Cardiac fibroblast (primary cell): ENCODE measurements at places on chromosomes 1 and 21.

- DNase-seq = no peak
Observed at GRCh38 chr1:87122243-87122642, 206.4 kb upstream of the LMO4 start.

DNA sequence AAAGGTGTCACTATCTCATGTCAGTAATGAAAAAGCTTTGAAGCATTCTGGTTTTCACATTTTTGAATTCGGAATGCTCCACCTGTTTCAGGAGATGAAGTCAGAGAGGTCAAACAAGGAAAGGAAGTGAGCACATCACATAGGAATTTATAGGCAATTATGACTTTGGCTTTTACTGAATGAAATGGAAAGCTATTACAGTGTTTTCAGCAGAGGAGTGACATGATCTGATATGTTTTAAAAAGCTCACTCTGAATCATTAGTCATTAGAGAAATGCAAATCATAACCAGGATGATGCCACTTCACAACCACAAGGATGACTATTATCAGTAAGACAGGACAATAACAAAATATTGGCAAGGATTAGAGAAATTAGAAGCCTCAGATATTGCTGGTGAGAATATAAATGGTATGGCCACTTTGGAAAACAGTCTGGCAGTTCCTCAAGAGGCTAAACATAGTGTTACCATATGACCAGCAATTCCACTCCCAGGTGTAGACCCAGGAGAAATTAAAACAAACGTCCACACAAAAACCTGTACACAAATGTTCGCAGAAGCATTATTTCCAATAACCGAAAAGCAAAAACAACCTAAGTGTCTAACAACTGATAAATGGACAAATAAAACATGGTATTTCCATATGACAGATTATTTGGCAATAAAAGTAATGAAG is 7.5 kb downstream of the TAF1A start:
- DNase-seq = peak; percentile 4

DNA sequence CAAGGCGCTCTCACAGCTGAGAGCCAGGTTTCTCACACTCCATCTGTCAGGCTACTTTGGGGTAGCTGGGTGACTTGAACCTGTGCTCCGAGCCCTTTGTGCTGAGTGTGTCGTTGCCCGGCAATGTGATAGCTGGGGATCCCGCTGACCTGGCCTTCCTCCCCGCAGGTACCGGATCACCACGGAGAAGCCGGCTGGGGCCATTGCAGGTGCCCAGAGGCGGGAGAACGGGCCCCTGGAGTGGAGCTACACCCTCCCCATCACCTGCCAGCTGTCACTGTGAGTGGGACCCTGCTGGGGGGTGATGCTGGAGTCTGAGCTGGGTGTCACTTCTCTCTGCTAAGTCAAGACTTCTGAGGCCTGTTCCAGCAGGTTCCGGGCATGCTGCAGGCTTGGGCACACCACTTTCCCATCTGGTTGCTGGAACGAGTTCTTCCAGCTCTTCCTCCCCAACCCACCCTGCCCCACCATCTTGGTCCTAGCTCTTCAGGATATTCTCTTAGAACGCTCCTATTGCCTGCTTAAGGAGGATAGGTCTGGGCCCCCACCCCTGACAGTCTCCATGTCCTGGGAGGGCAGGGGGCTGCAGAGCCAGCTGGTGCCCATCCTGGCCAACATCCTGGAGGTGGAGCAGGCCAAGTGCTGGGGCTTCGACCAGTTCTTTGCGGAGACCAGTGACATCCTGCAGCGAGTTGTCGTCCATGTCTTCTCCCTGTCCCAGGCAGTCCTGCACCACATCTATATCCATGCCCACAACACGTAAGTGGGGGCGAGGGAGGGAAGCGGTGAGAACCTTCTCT is 7.5 kb downstream of the IKBKE start:
- no peak for DNase-seq

DNA sequence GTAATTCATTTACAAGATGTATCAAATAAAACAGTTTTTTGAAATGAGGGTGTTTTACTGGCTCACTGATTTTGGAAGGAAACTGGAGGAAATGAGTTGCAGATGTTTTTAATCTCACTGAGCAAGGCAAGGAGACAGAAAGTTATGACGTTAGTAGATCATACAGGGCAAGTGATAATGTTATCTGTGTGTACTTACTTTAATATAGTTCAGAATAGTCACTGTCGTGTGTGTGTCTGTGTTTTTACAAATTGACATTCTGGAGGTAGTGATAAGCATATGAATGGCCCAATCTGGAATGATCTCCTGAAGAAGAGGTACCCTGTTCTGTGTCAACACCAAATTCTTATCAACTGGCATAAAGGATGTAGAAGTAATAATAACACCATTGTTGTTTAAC is 1.9 kb upstream of the GBP4 start:
- DNase-seq = peak; percentile 25

DNA sequence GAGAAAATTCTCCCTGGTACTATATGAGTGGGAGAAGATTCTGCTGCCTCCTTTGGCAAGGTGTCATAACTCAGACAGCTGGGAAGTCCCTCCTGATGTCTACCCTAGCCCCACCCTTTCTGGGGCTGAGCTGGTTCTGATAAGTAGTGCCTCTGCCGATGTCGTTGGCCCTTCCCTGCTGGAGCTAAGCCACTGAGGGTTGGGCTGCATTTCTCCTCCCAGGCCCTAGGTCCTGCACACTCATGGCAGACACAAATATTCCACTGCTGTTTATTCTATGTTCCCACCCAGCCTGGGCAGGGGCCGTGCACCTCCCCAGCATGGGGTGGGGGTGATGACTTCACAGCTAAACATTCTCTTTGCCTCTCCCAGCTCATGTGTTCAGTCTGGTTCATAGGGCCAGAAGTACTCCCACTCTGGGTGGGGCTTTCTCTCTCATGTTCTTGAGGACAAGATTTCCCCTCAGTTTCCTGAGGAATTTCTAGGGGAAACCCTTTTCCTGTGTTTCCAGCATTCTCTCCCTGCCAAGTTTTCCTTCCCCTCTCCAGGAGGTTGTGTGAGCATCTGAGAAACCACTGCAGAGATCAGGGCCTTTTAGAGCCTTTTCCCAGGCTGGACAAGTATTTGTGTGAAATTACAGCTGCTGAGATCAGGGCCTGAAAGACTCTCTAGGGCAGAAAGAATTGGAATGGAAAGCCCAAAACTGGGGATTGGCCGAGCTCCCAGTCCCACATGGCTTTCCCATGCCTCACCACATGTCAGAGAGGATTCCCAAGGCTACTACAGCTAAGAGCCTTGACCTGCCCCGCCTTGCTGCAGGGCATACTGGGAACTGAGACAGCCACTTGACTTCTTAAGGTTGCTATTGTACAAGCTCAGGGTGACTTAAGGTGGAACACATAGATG is 66.2 kb downstream of the ATP2B4 start:
- DNase-seq = peak; percentile 95

- no peak for DNase-seq
Observed at GRCh38 chr1:203097001-203097400, 11.2 kb upstream of the MYOG start.

DNA sequence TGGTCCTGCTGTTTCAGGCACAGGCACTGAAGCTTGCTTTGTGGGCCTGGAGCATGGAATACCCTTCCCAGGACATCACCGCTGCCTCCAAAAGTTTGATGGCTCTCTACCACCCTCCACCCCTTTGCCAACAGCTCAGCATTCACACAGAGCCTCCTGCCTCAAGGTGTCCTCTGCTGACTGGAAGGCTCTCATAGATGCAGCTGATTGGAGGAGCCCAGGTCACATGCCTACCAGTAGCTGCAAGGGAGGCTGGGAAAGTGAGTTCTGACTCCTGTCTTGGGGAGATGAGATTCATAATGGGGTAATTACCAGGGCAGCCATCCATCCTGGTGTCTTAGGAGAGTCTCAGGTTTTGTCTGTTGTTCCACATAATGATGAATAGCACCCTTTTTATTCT is 124.8 kb upstream of the GRIK3 start:
- DNase-seq = no peak
